ENCODE measurements at places on chromosomes 6 and 20.

DNA sequence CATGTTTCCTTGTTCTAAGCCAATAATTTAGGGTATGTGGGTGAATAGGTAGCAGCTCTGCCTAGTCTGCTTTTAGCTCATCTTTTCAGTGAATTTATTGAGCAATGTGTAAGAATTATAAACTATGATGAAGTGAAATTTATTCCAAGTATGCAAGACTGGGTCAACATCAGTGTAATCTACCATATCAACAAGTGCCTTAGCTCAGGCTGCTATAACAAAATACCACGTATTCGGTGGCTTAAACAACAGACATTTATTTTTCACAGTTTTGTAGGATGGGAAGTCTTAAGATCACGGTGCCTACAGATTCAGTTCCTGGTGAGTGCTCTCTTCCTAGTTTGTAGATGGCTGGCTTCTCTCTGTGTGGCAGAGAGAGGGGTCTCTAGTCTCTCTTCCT lies 54.0 kb downstream of the LYRM2 start:
- no peaks in the 10 kb centered on the region for H3K36me3 ChIP-seq
- no peak overlapping the region for H3K27ac ChIP-seq
- no peak overlapping the region for H3K4me3 ChIP-seq
- H3K27me3 ChIP-seq, result no peaks in the 10 kb centered on the region
- DNase-seq, result no peak

- no peaks in the 10 kb centered on the region for H3K36me3 ChIP-seq
- H3K4me1 ChIP-seq, result no peaks in the 10 kb centered on the region
- H3K27ac ChIP-seq, result no peak overlapping the region
- no peak overlapping the region for H3K4me3 ChIP-seq
These were observed 676.2 kb downstream of the CBLN4 start for GRCh38 chr20:55329108-55329507.

DNA sequence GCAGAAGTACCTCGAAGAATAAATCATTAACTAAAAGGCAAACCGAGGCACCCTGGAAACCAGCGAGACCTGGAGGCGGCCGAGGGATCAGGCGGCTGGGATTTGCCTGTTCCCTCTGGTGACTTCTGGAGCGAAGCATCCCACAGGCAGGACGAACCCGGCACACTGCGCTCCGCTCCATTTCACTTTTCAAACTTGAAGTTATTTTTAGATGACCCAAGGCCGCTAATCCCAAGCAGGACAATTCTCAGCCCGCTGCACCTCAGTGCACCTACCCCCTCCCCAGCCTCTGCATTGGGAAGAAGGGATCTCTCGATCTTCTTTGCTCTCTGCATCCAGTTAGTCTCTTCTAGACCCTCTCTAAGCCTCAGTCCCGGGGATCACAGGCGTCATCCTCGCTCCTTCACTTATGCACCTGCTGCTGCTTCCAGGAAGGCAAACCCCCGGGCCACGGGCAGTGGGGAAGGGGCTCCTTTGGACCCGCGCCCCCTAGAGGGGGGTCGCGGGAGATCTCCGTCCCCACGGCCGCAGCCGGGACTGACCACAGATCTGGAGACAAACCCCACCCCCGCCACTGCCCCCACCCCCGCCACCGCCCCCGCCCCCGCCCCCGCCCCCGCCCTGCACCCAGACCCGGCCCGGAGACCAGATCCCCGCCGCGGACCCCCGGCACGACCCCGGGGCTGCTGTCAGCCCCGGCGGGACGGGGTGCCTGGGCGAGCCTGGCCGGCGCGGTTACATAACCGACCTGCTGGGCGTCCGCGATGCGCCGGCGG lies 636 bp downstream of the RCAN2 start:
- H3K27ac ChIP-seq, result no peak overlapping the region
- H3K4me1 ChIP-seq, result peaks cover 5% of the 10 kb centered on the region
- no peaks in the 10 kb centered on the region for H3K36me3 ChIP-seq

- H3K36me3 ChIP-seq, result no peaks in the 10 kb centered on the region
- no peaks in the 10 kb centered on the region for H3K4me1 ChIP-seq
- peaks cover 48% of the 10 kb centered on the region for H3K27me3 ChIP-seq
- no peak overlapping the region for H3K4me3 ChIP-seq
- DNase-seq, result peak; percentile 31
These were observed 212.8 kb upstream of the FUT9 start for GRCh38 chr6:95802978-95803377.

- H3K27ac ChIP-seq, result no peak overlapping the region
- no peaks in the 10 kb centered on the region for H3K27me3 ChIP-seq
- H3K4me3 ChIP-seq, result no peak overlapping the region
- H3K36me3 ChIP-seq, result no peaks in the 10 kb centered on the region
- no peak for DNase-seq
These were observed 105.3 kb downstream of the CD24 start for GRCh38 chr6:106869203-106869602.

DNA sequence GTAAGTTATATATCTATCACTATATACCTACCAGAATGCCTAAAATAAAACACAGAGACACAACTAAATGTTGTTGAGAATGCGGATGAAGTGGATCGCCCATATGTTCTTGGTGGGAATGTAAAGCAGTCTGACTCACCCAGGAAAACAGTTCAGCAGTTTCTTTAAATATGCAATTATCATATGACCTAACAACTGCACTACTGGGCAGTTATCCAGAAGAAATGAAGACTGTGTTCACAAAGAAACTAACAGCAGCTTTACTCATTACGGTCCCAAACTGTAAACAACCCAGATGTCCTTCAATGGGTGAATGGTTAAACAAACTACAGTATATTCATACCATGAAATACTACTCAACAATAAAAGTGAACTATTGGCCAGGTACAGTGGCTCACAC lies 14.3 kb upstream of the ZC3H12D start:
- H3K4me3 ChIP-seq, result no peak overlapping the region
- DNase-seq, result no peak
- H3K4me1 ChIP-seq, result no peaks in the 10 kb centered on the region

DNA sequence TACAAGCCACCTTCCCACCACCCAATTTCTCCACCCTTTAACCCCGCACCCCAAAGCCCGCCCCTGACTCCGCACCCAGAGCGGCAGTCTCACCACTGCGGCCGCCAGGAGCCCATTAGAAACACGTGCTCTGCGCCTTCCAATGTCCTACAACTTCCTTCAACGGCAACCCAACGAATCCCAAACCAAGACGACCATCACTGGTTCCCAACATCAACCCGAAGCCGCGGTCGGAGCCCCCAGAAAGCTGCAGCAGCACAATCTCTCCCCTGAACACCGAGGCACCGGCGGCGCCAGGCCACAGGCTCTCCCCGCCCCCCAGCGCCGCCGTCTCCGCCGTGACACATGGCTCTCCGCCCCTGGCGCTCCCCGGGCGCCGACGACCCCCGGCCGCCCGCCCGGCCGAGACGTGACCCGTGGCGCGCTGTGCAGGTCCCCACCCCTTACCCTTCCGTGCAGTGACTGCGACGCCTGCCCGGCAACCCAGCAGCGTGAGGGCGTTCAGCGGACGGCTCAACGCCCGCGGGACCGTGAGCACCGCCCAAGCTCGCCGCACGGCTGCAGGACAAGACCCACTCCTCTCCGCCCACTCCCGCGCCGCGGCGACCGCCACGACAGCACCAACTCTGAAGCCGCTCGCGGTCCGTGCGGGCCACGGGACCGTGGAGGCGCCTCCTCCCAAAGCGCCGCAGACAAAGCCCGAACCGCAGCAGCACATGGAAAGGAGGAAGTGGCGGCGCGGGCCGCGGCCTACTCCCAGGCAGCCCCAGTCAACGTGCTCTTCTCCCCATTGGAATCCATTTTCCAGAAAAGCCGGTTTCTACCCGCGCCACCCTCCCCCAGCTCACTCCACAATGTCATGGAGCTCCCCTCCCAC lies 551 bp downstream of the SYNCRIP start:
- H3K4me3 ChIP-seq, result peak overlapping the region; percentile 91
- DNase-seq, result no peak
- H3K27ac ChIP-seq, result peak overlapping the region; percentile 99
- peaks cover 6% of the 10 kb centered on the region for H3K4me1 ChIP-seq
- H3K36me3 ChIP-seq, result peaks cover 37% of the 10 kb centered on the region
- H3K27me3 ChIP-seq, result no peaks in the 10 kb centered on the region

DNA sequence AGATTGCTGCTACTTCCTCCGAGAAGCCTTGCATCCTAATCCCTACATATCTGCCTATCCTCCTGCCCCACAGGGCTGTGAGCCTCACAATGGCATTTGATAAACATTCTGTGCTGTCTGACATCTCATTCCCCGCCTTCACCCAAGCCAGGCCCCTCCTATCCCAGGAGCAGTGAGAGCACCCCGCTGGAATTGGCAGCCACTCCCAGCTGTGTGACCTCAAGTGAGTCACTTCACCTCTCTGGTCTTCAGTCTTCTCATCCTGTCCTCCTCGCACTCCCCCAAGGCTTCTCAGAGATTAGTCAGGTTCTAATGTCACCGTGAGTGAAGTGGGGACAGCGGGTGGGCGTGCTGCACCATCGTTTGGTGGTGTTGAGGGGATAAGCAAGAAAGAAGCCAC lies 81.7 kb downstream of the CDH22 start:
- H3K27ac ChIP-seq, result no peak overlapping the region
- H3K27me3 ChIP-seq, result no peaks in the 10 kb centered on the region
- H3K4me3 ChIP-seq, result no peak overlapping the region
- no peak for DNase-seq

GRCh38 chr20:62316331-62317166 lies 13.8 kb downstream of the ADRM1 start:
- H3K4me1 ChIP-seq, result no peaks in the 10 kb centered on the region
- H3K27ac ChIP-seq, result no peak overlapping the region
- H3K4me3 ChIP-seq, result no peak overlapping the region
- peaks cover 86% of the 10 kb centered on the region for H3K36me3 ChIP-seq
- no peaks in the 10 kb centered on the region for H3K27me3 ChIP-seq

DNA sequence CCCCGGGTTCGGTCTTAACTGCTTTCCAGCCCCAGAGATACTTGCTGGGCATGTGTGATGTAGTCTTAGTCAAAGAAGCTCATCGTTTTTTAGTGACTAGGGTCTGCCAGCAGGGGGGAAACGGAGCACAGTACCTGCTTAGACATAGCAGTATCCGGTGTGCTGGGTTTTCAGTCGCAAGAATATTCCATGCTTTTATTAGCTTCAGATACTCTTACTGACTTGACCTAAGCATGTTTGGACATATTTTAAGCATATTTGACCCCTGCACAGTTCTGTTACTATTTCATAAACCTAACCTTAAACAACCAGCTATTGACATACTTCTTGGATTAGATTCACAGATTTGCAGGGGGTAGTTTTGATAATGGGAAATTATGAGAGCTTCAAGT lies 3.0 kb downstream of the E2F3 start:
- peaks cover 5% of the 10 kb centered on the region for H3K4me1 ChIP-seq
- no peak overlapping the region for H3K27ac ChIP-seq
- H3K4me3 ChIP-seq, result peak overlapping the region; percentile 88

DNA sequence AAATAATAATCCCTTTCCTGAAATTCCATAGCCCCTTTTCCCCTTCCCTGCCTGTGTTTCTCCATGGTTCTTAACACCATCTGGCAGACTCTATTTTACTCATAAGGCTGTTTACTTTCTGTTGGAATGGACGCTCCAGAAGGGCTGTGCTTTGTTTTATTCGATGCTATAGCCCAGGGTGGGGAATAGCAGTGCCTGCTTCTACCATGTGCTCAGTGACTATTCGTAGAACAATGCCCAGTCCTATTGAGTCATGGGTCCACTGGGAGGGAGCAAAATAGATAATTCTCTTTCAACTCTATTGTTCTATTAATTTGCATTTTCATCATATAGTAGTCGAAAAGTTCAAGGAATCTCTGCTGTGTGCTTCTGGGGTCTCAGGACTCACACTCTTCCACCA lies 565.1 kb downstream of the C6orf118 start:
- no peaks in the 10 kb centered on the region for H3K27me3 ChIP-seq
- H3K4me3 ChIP-seq, result no peak overlapping the region
- no peak overlapping the region for H3K27ac ChIP-seq
- no peak for DNase-seq

GRCh38 chr20:40643891-40644290 lies 45.1 kb downstream of the MAFB start:
- no peak overlapping the region for H3K27ac ChIP-seq
- DNase-seq, result no peak
- H3K4me1 ChIP-seq, result no peaks in the 10 kb centered on the region
- no peak overlapping the region for H3K4me3 ChIP-seq

GRCh38 chr6:161274488-161274858 lies 612 bp upstream of the AGPAT4 start:
- H3K36me3 ChIP-seq, result no peaks in the 10 kb centered on the region
- no peak for DNase-seq
- H3K4me1 ChIP-seq, result no peaks in the 10 kb centered on the region
- H3K27me3 ChIP-seq, result no peaks in the 10 kb centered on the region
- peak overlapping the region; percentile 92 for H3K27ac ChIP-seq

GRCh38 chr6:105087571-105088211 lies 92.1 kb downstream of the POPDC3 start:
- no peaks in the 10 kb centered on the region for H3K36me3 ChIP-seq
- DNase-seq, result no peak
- H3K27me3 ChIP-seq, result no peaks in the 10 kb centered on the region
- no peaks in the 10 kb centered on the region for H3K4me1 ChIP-seq
- no peak overlapping the region for H3K4me3 ChIP-seq

DNA sequence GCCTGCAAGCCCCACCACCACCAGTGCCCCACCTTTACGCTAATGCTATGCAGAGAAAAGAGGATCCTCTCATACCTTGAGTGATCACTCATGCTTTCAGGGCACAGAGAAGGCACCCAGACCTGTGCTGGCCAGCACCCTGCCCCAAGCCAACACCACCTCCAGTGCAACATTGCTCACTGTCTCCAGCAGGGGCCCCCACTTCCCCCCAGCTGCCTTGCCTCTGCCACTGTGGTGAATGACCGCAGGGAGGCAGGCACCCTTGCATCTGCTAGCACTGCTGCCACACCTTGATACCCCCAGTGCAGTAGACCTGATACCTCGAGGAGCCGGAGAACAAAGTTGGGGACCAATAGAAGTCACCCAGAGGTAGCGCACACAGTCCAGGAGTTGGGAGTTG lies 139.2 kb upstream of the PLN start:
- H3K4me1 ChIP-seq, result no peaks in the 10 kb centered on the region
- H3K27me3 ChIP-seq, result no peaks in the 10 kb centered on the region
- no peak overlapping the region for H3K4me3 ChIP-seq
- no peaks in the 10 kb centered on the region for H3K36me3 ChIP-seq

DNA sequence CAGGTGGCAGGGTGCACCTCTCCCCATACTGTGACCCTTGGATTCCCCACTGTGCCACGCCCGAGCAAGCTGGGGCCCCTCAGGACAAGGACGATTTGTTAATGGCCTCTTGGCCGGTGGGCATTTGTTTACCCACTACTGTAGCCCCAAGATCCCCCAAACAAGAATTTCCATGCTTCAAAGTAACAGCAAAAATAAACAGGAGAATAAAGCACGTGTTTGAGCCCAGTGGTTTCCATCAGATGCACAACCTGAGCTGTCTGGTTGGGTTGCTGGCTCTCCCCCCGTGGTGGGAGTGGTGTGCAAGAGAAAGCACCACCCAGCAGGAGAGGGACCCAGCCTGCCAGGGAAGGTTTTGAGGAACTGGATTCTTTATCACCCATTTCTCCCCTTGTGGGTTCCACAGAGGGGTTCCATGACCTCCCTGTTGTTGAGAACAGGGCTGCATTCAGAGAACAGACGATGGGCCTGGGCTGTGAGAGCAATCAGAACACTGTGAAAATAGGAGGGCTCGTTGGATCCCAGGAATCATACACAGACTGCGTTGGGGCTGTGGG lies 4.8 kb downstream of the CD93 start:
- DNase-seq, result no peak
- no peaks in the 10 kb centered on the region for H3K27me3 ChIP-seq

Data from H1 (cell line).